ENCODE measurements at places on chromosomes 5 and 9.

DNA sequence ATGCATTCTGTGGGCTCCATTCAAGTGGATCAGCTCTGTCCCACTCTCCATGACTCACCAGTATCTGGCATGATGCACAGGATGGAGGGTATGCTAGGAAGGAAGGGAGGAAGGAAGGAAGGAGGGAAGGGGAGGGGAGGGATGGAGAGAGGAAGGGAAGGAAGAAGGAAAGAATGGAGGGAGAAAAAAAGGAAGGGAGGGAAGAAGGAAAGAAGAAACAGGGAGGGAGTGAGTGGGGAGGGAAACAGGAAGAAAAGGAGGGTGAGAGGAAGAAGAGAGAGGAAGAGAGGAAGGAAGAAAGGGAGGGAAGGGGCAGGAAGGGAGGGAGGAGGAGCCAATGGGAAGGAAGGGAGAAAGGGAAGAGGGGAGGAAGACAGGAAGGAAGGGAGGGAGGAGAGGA, 5.3 kb upstream of the BARHL1 start:
- no peak for DNase-seq

GRCh38 chr5:10964806-10965205, 203.8 kb upstream of the DAP start:
- DNase-seq: no peak

DNA sequence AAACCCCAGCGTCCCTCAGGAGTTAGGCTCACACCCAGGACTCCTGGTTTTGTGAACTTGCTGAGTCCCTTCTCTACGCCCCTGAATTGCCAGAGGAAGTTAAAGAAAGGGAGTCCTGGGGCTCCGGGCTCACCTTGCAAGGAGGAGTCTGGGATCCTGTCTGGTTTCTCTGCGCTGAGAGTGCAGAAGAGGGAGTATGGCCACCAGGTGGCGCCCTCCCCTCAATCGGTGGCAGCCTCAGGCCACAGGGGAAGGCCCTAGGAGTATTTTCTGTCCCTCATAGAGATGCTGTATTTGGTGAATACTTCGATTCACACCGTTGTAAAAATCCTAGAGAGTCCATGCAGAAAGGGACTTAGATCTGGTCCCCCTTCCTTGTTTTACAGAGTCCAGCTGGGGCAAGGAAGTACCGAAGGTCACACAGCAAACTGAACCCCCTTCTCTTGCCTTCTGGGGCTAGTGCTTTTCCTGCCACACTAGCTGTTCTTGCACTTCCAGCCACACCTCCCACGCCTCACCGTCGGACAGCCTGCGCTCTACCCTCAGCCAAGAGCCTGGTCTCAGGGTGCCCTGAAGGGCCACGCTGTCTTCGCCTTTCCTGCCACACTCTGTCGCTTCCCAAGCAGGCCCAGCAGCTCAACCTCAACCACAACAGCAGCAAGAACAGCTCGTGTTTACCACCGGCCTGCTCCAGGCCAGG, 10.2 kb downstream of the HAND1 start:
- peak; percentile 54 for DNase-seq

- peak; percentile 60 for DNase-seq
These were observed 6.2 kb downstream of the GNPDA1 start for GRCh38 chr5:142006363-142007236.

DNA sequence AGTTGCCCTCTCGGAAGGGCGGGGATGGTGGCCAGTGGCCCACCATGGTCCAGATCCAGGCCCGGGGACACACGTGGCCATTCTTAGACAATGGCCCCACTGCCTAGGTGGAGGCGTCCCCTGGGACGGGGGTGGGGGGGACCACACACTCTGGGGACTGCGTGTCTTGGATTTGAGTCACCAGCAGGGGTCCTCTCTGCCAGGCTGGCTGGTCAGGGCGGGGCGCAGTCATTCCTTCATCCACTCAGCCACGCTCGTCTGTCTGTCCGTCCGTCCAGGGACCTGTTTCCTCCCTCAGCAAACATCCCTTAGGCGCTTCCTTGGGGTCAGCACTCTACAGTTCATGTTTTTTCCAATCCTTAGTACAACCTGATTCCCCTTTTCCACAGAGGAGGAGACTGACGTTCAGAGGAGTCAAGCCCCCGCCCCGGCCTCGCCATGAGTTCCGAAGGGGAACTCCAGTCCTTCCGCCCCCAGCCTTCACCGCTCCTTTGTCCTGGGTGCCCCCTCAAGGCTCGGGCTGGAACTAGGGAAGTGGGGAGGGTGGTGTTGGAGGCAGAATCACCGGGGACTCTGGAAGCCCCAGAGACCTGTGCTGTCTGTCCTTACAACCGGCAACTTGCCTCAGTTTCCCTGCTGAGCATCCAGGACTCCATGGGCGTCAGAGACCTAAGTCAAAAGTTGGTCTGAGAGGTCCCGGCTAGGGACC, 276.6 kb upstream of the MVB12B start:
- no peak for DNase-seq

DNA sequence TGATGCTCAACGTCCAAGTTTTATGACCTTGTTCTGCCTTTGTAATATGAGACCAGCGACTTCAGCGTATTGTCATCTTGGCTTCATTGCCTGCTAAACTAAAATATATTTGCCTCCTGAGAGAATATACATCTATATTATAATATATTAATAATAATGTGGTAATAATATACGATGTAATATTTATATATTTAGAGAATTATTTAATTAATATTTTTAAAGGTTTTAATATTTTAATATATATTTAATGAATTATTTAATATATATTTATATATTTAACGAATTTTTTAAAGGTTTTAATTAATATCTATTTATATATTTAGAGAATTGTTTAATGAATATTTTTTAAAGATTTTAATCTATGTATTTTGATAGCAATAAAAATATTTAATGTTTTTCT, 700.7 kb downstream of the TAF11L14 start:
- DNase-seq: no peak
